ENCODE measurements at places on chromosomes 7 and 10.

DNA sequence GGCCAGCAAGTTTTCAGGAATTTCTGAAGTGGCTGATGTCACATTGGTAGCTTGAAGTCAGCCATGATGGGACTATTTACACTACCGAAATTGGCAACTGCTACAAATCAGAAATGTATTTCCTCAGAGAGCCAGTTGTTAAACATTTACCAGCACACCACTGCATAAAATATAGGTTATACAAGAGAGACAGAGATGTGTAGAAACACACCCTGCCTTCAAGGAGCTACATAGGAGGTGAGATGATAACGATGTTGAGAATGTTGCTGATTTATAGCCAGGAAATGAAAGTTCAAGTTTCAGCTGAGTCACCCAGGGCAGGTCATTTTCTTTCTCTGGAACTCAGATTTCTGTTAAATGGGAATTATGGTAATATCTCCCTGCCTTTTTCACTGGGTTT is 46.0 kb upstream of the TCF7L2 start:
- no peak for DNase-seq

- no peak for DNase-seq
Observed at GRCh38 chr7:134246761-134247160, 70.0 kb downstream of the SLC35B4 start.

DNA sequence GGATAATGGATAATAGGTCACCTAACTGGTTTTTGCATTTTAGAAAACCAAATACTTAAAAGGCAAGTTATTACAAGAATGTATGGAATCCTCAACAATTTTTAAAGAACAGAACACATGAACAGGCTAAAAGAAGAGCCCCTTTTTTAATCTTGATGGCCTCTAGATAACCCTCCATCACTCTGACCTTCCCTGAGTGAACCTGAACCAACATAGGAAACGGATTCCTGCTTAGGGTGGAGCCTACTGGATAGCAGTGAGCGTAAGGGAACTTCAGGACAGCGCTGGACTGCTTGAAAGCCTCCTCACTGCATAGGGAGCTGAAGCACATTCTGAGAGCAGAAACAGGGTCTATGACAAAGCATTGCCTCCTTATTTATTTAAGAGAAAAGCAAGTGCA is 20.5 kb downstream of the TRPV5 start:
- DNase-seq = no peak

- DNase-seq = no peak
Observed at GRCh38 chr7:149254181-149254858, 7.7 kb upstream of the ZNF783 start.

DNA sequence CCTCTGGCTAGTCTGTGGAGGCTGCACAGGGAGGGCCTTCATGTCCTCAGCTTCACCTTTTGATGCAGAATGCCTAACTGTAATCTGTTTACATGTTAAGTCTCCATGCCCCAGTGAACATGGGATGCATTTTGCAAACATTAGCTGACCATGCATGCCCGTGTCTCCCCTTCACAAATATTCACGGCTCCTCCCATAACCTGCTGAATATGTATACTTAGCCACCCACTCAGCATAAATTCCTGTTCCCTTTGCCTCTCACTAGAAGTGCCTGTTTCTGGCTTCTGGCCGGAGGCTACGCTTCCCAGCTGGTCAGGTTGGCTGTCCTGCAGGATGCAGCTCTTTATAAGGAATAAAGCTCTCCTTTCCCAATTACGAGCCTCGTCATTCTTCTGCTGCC is 552.7 kb downstream of the DNAJB6 start:
- DNase-seq = peak; percentile 3

DNA sequence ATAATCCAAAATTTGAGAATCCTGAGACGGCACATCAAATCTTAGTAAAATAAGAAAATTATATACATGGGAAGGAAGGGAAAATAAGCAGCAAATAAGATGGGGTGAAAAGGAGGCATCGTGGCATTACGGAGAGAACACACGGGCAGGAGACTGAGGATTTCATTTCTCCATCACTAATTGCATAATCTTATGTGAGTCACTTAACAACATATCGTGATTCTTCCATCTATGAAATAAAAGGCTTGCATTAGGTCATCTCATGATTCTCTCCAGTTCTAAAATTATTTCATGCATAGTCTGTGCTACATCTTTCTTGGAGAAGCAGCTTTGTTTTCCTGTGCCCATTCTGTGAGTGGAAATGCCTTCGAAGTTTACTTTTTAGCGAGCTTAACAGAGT is 288.7 kb downstream of the LRMDA start:
- DNase-seq = no peak

GRCh38 chr10:94361171-94361794 is 1.5 kb downstream of the NOC3L start:
- DNase-seq = no peak

DNA sequence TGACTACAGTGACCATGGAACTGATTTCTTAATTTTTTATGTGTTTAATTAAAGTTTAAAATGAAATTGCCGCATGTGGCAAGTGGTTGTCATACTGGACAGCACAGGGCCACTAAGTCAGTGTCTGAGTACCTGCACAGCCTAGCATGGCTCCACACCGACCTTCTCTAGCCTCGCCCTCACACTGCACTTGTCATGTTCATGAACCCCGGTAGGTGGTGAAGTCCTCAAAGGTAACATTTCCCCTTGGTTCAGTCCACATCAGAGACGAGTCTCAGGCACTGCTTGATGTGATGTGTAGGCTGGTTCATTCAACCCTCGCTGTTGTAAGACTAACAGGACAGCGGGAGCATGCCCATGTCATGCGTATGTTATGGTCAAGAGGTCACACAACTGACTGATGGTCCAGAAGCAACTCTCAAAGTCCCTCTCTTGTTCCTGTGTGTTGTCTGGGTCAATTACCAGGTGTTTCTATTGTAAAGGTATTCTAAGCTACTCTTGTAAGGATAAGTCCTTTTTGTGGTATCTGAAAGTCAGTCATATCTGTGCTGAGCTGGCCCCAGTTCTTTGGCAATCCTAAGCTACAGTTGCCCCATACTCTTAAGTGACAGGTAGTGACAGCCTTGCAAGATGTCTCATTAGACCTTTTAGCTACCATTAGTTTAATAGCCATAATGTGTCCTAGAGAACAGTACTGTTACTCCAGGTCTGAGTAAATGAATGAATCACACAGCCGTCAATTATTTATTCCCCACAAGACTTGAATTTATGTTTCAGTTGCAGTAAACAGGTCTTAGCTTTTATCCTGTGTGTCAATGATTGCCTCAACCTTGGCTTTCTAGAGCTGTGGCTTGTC is 32.9 kb upstream of the ZC3HAV1L start:
- no peak for DNase-seq

DNA sequence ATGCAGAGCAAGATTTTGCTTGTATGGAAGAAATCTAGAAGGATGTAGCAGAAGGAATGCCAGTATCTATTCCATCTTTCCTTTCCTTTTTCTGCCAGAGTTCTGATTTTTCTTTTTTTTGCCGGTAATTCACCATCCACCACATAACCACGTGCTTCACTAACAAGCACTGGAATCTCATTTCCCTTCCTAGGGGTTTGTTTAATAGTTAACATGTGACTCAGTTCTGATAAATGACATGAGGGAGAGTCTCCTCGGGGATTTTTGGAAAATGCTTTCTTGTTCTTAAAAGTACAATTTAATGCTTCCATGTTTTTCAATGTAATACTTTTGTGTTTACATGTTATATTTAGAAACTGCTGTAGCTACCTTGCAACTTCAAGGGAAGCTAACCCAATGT is 590.2 kb downstream of the SH2D4B start:
- no peak for DNase-seq

- no peak for DNase-seq
Observed at GRCh38 chr10:133224756-133225372, 5.2 kb upstream of the UTF1 start.

DNA sequence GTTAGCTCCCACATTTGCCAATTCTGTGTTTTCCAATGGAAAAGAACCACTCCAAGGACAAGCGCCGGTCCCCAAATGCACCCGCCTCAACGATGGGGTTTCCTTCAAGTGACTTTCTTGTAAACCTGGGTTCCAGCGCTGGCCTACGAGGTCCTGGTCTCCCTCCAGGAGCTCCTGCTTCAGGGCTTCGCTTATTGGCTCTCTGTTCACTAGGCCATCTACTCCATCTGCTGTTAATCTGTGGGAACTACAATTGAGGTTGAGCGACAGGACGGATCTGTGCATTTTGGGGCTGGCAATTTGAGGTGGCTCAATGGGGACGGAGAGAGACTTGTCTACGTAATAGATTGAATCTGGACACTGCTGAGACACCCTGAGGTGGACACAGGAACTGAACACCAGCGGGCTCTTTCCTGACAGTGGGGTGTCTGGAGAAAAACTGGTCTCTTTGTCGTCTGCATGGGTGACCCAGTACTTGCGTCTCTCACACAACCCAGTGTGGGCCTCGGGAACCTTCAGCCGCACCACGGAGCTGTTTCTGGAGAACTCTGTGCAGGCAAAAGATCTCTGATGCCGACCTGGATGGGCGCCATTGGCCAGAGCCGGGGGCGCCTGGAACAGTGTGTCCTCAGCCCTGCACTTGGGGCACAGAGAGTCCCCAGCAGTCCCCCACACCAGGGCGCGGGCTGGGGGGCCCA is 115.9 kb upstream of the ADAM12 start:
- no peak for DNase-seq

DNA sequence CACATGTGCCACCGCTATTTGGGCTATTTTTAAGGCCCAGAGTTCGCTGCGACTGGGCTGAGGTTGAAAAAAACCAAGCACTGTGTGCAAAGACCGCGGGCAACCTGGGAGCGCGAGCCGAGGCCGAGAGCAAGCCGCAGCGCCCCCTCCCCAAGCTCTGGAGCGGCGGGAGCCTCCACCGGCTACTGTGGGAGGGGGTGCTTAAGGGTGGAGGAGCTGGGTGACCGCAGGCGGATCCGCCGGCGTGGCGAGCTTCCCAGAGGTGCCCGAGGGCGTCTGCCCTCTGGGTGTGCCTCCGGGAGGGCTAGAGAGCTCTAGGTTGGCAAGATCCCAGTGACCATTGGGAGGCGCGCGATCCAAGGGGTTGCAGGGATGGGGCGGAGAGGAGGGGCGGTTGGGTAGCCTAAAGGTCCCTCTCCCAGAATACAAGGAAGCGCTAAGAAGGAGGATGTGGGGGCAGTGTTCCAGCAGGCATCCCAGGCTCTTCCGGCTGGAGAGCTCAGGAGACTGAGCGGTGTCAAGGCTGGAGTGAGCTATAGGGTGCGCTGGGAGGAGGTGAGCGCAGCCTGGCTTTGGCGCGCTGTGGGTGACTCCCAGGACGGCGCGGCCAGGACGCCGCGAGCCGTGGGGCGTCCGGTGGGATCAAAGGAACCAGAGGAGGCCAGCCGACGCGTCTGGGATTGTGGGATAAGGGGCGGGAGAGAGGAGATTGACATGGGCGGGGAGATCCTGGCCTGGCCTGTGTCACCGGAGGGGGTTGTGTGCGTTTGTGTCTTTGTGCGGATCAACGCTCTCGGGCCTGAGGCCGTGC is 8.0 kb downstream of the DLX5 start:
- no peak for DNase-seq

DNA sequence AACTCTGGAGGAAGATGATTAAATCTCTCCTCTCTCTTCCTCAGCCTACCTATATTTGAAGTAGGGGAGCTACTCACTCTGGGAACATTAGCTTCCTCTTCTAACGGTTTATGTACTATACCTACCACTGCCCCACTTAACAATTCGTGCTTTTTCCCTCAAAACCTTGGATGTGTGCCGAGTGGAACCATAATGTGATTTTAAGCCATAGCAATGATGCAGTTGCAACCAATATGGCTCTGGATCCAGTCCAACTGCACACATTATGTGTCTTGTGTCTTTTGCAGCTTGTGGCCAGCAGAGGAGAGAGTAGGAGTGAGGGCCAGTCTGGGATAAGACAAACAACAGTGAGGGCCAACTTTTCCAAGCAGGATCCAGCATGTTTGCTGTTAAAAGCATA is 170.7 kb downstream of the GATA3 start:
- DNase-seq = no peak

DNA sequence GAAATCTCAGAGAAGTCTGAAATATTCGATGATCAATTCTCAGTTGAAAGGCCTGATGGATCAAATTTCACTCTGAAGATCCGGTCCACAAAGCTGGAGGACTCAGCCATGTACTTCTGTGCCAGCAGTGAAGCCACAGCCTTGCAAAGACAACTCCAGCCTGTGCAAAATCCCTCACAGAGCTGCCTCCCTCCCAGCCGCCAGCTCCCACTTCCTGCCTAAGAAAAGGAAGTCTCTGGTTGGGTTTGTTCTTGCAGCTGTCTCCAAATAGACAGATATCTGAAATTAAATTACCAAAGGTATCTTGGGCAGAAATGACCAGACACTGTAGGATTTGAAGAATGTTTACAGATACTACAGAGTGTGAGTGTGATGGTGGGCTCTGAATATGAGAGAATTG is 43.4 kb upstream of the PRSS58 start:
- DNase-seq = no peak

GRCh38 chr7:79506481-79506880 is 53.0 kb upstream of the MAGI2 start:
- no peak for DNase-seq

DNA sequence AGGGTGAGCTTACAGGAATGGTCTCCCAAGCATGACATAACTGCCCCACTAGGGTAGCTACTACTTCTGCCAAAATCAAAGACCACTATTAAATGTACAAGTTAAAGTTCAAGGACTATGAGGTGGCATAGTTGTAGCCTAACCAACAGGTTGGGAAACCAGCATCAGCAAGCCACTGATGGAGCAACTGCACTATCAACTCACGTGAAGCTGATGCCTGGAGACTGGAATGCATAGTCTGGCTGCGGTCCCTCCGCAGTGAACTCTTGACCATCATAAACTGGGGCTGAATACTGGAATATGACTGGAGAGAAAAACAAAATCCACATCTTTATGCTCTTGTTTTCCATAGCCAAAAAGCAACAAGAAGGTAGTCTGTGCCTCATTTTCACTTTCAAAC is 541.4 kb downstream of the DNAJB9 start:
- no peak for DNase-seq

- no peak for DNase-seq
Observed at GRCh38 chr7:138749960-138750359, 47.8 kb upstream of the TMEM213 start.

DNA sequence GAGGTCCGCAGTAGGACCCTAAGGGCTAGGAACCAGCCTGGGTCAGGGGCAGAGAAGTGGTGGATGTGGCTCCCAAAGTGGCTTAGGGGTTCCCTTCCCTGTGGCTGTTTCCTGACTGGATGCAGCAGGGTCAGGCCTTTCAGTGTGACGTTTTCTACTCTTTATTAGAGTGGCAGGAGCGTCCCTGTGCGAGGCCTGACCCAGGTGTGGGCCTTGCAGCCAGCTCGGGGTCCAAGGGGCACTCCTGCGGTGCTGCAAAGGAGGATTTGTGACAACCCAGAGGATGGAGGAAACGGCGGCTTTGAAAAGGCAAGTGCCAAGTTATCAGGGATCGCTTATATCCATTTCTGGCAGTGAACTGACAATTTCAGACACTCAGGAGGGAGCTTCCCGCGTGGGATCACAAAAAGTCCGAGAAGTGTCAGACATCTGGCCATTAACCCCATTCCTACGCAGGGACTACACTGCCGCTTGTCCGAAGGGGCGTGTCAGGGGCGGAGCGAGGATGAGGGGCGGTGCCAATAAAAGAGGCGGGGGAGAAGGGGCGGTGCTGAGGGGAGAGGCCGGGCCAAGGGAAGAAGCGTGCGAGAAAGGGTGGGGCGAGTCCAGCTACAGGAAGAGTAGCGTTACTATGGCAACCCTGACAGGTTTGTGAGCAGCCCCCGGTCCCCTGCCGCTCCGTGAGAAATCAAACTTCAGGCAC is 98.8 kb upstream of the ZNF722 start:
- peak; percentile 84 for DNase-seq

- no peak for DNase-seq
Observed at GRCh38 chr10:91885362-91886079, 23.8 kb downstream of the FGFBP3 start.

- DNase-seq = no peak
Observed at GRCh38 chr10:3102720-3103427, 35.5 kb downstream of the PFKP start.

GRCh38 chr10:76350583-76350982 is 919.2 kb downstream of the LRMDA start:
- no peak for DNase-seq

Measured in suprapubic skin (tissue), 4 donors.